Mammary epithelial cell (primary cell): ENCODE measurements at places on chromosomes 1 and 21. TPM values are rescaled to one million over a fixed set of nuclear protein-coding genes. Genes with fewer than 3 reads are reported as not detected.

- DNase-seq = no peak
Measured at GRCh38 chr1:44293761-44294315, 61.2 kb downstream of the ERI3 start.

DNA sequence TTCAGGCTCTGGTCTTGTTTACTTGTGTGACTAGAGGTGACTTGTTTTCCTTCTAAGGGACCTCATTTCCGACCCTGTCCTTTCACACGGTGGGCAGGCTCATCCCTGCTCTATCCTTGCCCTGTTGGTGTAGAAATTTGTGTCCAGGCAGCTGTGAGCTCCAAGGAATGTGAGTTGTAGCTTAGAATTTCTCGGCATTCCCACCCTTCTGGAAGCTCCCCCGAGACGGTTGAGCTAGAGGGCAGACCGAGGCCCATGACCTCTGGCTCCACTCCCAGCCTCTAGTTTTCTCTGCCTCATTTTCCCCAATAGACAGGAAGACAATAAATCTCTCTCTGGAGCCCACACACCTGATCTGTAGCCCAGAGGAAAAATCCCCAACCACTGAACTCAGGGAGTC lies 100.9 kb downstream of the NAV1 start:
- no peak for DNase-seq

GRCh38 chr1:81802457-81802706 lies 1.6 kb downstream of the ADGRL2 start:
- DNase-seq = no peak

- DNase-seq = no peak
Measured at GRCh38 chr1:163864207-163864606, 542.5 kb downstream of the NUF2 start.

DNA sequence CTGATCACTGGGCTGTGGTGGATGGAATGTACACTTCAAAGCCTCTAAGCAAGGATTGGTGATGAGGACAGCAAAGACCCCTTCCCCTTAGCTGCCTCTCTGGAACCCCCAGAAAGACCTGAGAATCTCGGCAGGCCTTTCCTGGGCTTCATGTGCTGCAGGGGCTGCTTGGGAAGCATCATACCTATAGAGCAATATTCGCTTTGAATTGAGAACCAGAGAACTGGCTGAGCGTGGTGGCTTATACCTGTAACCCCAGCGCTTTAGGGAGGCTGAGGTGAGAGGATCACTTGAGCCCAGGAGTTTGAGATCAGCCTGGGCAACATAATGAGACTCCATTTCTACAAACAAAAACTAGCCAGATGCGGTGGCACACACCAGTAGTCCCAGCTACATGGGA lies 22.0 kb downstream of the CSF1 start:
- DNase-seq = no peak

DNA sequence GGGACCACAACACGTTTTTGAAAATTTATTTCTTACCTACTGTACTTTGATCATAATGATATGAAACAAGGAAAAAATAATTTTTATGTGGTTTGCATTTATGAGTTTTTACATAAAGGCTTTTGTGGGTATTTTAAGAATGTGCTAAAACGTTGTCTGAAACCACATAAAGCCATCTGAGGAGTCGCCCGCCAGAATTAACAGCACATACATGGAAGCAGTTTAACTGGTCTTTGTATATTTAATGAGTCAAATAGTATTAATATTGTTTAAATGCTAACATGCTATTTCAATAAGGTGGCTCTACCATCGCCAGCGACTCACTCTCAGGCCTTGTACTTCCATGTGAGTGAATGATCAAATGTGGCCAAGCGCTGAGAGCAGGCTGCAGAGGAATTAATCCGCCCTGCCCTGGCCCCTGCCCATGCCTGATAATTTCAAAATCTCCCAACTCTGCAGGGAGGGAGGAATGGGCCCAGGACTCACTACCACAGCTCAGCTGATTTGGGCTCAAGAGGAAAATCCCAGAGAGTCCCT lies 49.6 kb downstream of the SLC66A1 start:
- DNase-seq = peak; percentile 58

DNA sequence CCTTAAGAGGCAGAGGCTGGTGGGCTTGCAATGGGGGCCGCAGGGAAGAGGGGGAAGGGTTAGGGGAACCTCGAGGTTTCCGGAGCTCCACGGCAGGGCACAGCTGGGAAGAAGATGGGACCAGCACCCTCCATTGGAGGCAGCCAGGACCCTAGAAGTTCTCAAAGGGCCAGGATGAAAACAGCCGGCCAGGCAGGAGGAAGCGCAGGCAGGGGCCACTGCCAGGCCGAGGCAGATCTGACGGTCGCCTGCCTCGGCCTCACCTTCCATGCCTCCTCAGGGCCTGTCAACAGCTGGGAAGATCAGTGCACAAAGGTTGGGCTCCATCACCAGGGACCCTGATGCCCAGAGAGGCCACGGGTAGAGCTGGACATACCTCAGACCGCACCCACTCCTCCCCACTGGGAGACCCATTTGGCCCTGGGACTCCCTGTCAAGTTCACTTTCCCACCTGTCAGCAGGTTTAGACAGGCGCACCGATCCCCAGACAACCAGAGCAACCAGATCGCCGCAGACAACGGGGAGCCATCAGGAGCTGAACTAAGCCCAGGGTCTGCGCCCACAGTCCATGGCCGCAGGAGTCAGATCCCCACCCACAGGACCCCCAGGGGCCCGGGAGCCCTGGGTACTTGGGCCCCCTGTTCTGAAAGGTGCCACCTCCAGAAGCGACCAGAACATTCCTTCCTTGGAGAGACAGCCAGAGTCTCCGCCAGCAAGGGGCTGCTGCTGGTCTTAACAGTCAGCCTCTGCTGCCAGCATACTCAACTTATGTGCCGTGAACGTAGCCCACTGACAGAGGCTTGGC lies 2.2 kb downstream of the SLC19A1 start:
- DNase-seq = no peak

- DNase-seq = no peak
Measured at GRCh38 chr1:213284626-213285025, 233.6 kb downstream of the RPS6KC1 start.

GRCh38 chr1:116365353-116365780 lies 7.7 kb upstream of the ATP1A1 start:
- DNase-seq = no peak

GRCh38 chr21:35225573-35225972 lies 176.5 kb upstream of the RUNX1 start:
- DNase-seq = no peak

GRCh38 chr1:217506878-217507277 lies 124.0 kb downstream of the GPATCH2 start:
- peak; percentile 92 for DNase-seq

- no peak for DNase-seq
Measured at GRCh38 chr1:66696771-66697170, 55.5 kb upstream of the DYNLT5 start.

DNA sequence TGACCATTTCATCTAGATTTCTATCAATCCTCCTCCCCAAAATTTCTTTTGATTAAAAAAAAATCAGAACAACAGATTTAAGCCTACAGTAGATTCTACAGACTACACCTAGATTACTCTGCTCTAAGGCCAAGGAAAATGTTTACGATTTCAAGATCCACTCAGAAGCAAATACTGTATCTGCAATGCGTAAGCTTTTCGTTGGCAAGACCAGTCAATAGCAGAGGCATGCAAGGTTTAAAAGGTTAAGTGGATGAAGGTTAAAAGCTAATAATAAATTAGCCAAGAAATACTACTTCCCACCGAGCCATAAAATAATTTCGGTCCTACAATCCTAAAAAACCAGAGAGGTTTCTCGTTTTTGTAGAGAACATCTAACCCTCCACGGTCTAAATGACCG lies 1.3 kb downstream of the CLSTN1 start:
- DNase-seq = no peak

DNA sequence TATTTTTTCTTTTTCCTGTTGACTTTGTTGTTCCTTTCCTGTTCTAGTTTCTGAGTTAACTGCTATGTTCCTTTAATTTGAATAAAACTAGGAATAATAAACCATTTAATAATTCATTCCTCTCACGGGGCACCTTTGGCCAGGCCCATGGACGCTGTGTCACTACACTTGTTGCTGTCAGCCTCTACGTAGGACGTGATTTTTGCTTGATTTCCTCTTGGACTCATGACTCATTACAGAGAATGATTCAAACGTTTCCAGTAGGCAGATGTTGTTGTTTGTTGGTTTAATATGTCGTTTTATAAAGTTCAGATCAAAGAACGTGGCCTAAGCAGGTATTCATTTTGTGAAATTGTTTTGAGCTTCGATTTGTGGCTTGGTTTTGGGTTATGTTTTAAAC lies 9.1 kb upstream of the SLC19A1 start:
- peak; percentile 42 for DNase-seq

DNA sequence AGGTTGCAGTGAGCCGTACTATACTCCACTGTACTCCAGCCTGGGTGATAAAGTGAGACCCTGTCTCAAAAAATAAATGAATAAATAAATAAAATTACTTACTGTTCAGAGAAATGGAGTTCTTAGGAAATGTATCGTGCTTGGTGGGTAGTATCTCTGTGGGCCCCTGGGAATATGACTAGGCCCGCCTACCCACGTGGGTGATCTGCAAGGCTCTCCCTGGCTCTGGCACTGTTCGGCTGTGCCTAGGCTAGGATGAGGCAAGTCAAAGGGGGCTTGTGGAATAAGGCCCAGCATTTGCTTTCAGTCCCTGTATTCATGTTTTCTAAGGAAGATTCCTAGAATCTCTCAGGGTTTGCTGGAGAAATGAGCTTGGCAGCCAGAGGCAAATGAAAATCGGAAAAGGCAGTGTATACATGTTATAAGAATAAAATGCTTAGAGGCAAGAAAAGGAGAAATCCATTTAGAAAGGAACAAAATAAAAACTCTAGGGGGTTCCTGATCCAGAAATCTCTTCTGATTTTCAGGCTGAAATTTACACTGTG lies 4.5 kb upstream of the CSRP1 start:
- DNase-seq = no peak

GRCh38 chr1:237527761-237528160 lies 363.0 kb downstream of the ZP4 start:
- peak; percentile 2 for DNase-seq

GRCh38 chr1:113210248-113210647 lies 137.2 kb downstream of the LRIG2 start:
- no peak for DNase-seq

GRCh38 chr21:39908265-39908923 lies 41.2 kb downstream of the PCP4 start:
- DNase-seq = no peak

ATP1A4 gene
- total RNA-seq = under 0.01 TPM

MX2 gene
- total RNA-seq = not detected in 2 replicates
